ENCODE measurements at places on chromosomes 13 and 19. TPM values are rescaled to one million over a fixed set of nuclear protein-coding genes. Genes with fewer than 3 reads are reported as not detected.

Gene POU2F2
- 0.37 TPM for total RNA-seq

Gene OR7D2
- not detected for total RNA-seq

Gene ZNF578
- total RNA-seq: 2.2 TPM

Gene SHISA7
- total RNA-seq: not detected

Gene TNFSF11
- total RNA-seq: not detected

Gene PTGER1
- total RNA-seq: 1.8 TPM

All from subcutaneous preadipocyte (primary cell).